Renal pelvis (tissue), 12 donors: ENCODE measurements at places on chromosomes 1 and 21. TPM values are rescaled to one million over a fixed set of nuclear protein-coding genes. Genes with fewer than 3 reads are reported as not detected.

The C1orf198 gene
- 91.2 TPM for polyA plus RNA-seq

The SPRR2F gene
- polyA plus RNA-seq, result not detected

The SLC25A33 gene
- 3.8 TPM for polyA plus RNA-seq

The GIPC2 gene
- polyA plus RNA-seq, result 15.4 TPM

The AGT gene
- 54.8 TPM for polyA plus RNA-seq

The KRTAP12-2 gene
- not detected for polyA plus RNA-seq

The MMP23B gene
- polyA plus RNA-seq, result 34.1 TPM

The CFAP57 gene
- 4.7 TPM for polyA plus RNA-seq

The RGS8 gene
- polyA plus RNA-seq, result 0.06 TPM

The RHCE gene
- polyA plus RNA-seq, result 1.1 TPM

The CORT gene
- polyA plus RNA-seq, result 4.0 TPM
